ENCODE measurements at places on chromosomes 7 and 10.
A peak's percentile ranks its signal among the peaks of the same experiment; 100 is the strongest.

GRCh38 chr7:43594020-43594419 lies 11.1 kb downstream of the STK17A start:
- DNase-seq: no peak

- DNase-seq: peak; percentile 97
Measured at GRCh38 chr7:923108-924041, 31.1 kb downstream of the ADAP1 start.

GRCh38 chr7:44849885-44850544 lies 2.1 kb upstream of the H2AZ2 start:
- no peak for DNase-seq

- no peak for DNase-seq
Measured at GRCh38 chr7:101432316-101432715, 69.6 kb downstream of the COL26A1 start.

Data from activated naive CD4-positive, alpha-beta T cell treated with anti-CD3 and anti-CD28 coated beads, Interleukin-2, amount 10 ng/mL, durations not matched to agents 7 days and 5 days (primary cell).